Amniotic stem cell (primary cell): ENCODE measurements at places on chromosomes 11 and 22.

DNA sequence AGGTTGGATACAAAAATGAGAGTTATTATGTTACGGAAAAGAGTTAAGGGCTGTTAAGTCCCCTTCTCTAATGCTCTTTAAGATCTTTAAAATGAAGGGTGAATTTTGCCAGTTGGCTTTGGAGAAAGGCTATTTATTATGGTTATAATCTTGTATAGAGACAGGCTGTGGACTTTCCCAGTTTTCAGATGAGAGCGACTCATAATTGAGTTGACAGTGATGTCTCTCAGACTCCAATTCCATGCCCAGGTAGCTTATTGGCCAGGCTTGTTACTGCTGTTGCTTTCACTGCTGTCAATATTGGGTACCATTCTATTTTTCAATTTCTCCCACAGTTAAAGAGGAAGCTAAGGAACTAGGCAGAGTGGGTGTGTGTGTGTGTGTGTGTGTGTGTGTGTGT is 13.1 kb downstream of the ENDOD1 start:
- no peak for DNase-seq

DNA sequence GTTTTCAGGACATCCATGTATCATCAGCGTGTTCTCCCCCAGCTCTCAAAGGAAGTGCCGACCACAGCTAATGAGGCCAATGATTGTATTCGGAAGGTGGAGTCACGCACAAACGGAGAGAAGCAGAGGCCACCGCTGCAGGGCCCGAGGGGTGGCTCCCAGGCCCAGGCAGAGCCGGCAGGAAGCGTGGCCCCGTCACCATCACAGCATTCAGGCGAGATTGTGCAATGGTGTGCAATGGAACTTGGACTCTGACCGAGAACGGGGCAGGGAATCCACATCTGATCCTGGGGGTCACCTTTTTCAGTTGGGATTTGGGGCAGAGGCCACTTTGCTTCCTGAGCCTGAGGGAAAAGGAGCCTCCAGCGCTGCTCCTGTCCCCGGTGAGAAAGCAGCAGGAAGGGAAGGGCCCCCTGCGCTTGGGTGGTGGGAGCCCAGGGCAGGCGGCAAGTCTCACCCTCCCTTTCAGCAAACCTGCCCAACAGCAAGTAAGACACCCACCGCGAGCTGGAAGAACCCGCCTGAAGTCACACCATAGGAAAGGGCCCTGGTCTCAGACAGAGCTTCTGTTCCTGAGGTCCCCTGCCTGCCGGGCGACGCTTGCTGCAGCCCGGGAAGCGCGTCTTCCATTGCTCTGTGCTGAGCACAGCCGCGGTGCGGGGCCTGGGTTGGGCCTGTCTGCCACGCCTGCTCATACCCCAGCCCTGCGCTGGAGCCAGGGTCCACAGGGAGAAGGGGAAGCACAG is 1430.7 kb downstream of the BRD1 start:
- no peak for DNase-seq

- DNase-seq: peak; percentile 16
Measured at GRCh38 chr11:66443602-66444001, 5.0 kb upstream of the MRPL11 start.

DNA sequence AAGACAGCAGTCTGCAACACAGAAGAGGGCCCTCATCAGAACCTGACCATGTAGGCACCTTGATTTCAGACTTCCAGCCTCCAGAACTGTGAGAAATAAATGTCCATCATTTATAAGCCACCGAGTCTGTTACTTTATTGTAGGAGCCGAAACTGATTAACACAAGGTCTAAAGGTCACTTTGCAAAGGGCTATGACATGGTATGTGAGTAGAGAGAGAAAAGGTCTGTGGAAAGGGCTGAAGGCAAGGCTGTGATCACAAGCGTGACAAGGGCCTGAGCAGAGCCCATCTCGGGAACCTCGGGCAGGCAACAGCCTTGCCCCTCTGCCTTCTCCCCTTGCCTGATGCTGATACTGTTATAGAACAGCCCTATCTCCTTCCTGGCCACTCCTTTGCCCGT is 73.4 kb upstream of the TEAD1 start:
- DNase-seq: no peak

DNA sequence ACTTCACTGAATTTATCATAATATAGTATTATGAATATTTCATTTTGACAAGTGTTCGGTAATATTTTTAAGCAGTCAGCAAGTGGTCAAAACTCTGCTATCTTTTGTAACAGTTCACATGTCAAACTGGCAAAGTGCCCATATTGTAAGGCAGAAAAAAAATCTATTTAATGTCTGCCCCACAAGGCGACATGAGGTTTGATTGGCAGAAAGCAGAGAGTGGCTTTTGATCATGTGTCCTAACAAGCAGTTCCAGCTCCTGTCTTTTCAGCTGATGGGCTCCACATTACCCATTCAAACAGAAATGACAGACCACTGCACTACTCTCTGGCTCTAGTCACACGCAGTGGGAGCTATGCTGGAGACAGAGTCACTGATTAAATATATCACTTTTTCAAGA is 59.0 kb downstream of the SOX6 start:
- no peak for DNase-seq

DNA sequence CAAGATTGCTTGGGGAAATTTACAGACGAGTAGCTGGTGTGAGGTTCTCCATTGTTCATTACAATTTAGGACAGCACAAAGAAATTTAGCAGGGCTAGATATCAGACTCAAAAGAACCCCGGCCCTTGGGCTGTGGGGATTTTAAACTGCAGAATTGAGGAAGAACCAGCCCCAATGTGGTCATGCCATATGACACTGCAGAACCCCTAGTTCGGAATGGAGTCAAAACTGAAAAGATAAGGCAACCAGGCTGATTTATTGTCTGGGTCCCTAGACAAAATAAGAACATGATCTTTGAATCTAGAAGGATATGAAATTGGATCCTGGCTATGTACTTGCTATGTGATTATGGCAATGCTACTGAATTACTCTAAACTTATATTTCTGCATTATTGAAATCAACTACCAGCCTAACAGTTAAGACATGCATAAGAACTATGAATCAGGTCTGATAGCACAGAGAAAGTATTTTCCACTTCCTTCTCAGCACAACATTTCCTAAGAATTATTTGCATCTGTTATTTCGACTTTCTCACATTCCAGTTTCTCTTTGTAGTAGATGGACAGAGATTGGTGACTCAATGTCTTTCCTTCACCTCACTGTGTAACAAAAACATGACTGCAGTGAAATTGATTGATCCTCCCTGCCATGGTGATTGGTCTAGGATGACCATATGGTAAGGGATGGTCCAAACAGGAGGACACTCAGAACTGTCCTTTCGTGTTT is 13.2 kb downstream of the MMP3 start:
- DNase-seq: no peak

GRCh38 chr11:96311120-96311568 is 31.9 kb downstream of the MAML2 start:
- no peak for DNase-seq

DNA sequence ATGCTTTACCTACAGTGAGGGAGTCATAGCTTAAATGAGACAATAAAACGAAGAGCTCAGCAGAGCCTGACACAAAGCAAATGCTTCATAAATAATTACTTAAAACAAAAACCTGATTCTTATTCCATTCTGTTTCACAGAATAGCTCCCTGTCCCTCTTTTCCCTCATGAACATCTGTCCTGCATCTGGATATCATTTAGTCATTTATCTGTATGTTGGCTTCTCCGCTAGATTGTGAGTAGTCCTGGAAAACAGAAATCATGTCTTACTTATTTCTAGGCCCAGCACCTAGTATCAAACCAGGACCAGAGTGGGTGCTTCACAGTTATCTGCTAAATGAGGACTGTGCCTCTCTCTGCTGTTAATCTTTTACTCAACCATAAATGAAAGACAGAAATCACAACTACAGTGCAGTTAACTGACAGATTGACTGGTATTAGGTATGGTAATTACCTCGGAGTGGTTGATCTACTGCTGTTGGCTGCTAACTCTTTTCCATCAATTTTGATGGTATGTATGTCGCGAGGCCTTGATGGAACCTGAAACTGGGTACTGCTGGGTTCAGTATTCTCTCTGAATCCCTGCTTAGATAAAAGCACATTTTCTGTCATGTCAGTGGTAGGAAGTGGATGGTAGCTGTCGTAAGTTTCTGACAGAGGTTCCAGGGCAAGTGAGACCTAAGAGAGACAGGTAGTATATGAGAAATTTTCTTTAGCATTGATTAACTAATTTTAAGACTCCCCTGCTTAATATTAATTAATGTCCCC is 31.5 kb downstream of the C2CD3 start:
- DNase-seq: no peak

DNA sequence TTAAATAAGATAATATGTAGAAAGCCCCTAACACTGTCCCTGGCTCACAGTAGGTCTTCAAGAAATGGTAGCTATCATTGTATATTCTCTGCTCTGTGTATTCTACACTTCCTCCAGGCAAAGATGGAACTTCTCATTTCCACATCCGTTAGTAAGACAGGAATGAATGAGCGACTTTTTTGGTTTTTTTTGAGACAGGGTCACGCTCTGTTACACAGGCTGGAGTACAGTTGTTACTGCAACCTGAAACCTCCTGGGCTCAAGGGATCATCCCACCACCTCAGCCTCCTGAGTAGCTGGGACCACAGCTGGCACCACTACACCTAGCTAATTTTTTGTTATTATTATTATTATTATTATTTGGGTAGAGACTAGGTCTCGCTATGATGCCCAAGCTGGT is 2.3 kb upstream of the CLPB start:
- no peak for DNase-seq
